Activated CD4-positive, alpha-beta T cell treated with anti-CD3 and anti-CD28 coated beads for 48 hours (primary cell): ENCODE measurements at places on chromosomes 12 and 14.

- peak; percentile 26 for DNase-seq
Observed at GRCh38 chr12:100267603-100268281, 765 bp downstream of the SCYL2 start.

GRCh38 chr14:76810953-76811400 lies 1.7 kb downstream of the ANGEL1 start:
- peak; percentile 15 for DNase-seq

DNA sequence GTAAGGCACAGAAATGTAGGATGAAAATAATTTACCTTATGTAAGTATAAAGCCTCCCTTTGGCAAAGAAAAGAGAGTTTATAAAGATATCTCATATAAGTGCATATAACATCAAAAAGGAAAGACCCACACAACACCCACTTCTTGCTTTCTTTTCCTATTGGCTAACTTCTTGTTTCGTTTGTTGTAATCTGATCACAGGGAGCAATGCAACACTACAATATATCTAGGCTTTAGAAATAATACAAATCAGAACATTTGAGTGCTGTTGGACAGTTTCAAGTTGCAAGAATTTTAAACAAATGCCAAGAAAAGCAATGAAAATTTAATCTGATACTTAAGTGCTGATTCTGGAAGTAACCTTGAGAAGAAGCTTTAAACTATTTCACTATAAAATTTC lies 1.3 kb downstream of the FGD6 start:
- no peak for DNase-seq

- DNase-seq = no peak
Observed at GRCh38 chr12:131505561-131505960, 205.3 kb upstream of the SFSWAP start.

DNA sequence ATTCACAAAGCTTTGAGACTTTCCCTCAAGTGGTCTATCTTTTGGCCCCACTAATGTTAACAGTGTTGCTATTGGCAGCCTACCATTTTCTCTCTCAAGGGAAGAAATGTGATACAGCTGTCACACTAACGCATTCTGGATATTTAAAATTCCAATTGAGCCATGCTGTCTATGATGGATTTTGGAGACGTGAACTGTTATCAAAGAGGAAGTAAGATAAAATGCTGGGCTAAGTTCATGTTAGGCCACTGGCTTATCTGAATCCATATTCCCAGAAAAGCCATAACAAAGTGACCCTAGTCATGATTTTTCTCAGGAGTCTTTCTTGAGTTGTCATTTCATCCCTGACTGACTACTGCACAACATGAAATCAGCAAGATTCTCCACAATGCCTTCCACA lies 200.2 kb downstream of the PHLDA1 start:
- DNase-seq = no peak

- DNase-seq = no peak
Observed at GRCh38 chr12:30913323-30913722, 13.2 kb upstream of the TSPAN11 start.

- DNase-seq = no peak
Observed at GRCh38 chr14:25508845-25509244, 458.9 kb upstream of the STXBP6 start.

DNA sequence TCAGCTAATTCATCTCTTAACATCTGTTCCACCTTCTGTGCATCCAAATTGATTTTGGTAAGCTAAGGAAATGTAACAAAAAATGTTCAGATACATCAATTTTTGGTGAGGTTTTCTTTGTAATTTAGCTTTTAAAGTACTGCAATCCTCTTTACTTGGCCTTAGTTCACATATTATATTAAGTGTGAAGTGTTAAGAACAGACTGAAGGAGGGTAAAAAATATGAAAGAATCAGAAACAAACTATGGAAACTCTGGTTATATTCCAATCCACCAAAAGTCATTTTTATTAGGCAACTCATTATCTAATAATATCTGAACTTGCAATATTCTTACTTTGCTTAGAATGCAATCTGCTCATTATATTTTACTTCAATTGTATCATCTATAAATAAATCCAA lies 49.1 kb downstream of the CEP290 start:
- no peak for DNase-seq

GRCh38 chr12:50032515-50032853 lies 7.2 kb upstream of the RACGAP1 start:
- no peak for DNase-seq

- DNase-seq = no peak
Observed at GRCh38 chr12:24134092-24134491, 184.6 kb upstream of the SOX5 start.

DNA sequence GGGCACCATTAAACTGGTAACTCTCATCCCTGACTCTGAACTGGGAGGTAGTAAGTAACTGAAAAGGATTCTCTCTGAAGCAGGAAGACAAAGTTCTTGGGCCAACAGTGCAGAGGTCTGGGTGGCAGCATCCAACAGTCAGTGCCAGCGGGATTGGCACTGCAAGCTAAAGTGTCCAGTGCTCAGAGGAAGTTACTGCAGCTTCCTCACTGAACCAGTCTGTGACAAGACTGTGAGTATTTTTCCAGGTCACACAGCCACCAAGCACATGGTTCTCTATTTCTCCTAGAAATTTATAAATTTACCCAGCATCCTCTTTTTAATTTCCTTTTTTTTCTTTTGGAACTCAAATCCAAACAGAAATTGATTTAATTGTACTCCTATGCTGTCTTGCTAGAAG lies 81.6 kb upstream of the FAR2 start:
- no peak for DNase-seq

- DNase-seq = no peak
Observed at GRCh38 chr14:59240356-59240755, 51.9 kb downstream of the DAAM1 start.

DNA sequence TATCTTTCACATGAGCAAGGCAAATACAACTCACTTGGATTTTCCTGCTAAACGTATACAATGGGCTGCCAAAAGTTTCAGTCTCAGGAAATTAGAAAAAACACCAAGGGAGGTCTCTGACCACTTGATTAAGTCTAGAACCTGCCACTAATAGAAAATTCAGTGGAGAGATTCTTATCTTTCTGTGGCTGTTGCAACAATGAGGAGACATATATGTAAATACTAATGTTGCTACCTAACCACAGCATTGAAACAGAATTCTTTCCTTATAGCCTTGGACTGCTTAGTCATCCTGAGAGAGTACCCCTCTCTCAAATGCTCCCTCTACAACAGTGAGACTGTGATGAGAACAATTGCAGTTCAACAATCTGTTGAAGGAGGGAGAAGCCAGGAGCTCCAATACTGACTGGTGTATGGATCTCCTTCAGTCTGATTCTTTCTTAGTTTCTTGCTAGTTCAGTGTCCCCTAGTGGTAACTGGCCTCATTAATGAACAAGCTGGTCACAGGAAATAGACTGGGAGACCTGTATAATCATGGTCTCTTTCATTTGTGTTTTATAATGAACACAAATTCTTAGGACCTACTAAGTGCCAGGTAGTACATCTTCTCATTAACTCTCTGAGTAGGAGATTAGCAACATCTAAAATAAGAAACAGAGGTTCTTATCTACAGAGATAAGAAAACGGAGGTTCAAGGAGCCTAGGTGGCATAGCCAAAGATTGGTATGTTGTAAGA lies 164.5 kb downstream of the SLC38A4 start:
- peak; percentile 7 for DNase-seq

GRCh38 chr12:111467092-111467856 lies 61.6 kb downstream of the SH2B3 start:
- DNase-seq = no peak

GRCh38 chr14:33475623-33476022 lies 475.3 kb downstream of the EGLN3 start:
- peak; percentile 21 for DNase-seq

- DNase-seq = peak; percentile 7
Observed at GRCh38 chr14:21309238-21309636, 29.4 kb downstream of the RPGRIP1 start.

DNA sequence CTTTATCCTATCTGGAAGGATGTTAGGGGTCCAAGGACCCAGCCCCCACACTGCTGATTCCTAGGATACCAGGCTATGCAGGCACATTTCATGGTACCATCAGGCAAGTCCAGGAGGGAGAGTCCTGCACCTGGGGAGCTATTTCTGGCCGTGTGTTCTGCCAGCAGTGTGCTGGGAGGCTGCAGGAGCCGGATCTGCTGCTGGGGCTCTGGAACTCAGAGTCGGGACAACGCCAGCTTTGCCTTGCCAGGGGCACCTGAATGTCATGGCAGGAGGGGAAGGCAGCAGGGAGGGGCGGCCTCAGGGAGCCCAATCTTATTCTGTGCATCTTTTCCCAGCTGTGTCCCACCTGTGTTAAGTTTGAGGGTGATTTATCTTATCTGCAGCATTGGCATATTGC lies 17.8 kb downstream of the SRRM4 start:
- no peak for DNase-seq

DNA sequence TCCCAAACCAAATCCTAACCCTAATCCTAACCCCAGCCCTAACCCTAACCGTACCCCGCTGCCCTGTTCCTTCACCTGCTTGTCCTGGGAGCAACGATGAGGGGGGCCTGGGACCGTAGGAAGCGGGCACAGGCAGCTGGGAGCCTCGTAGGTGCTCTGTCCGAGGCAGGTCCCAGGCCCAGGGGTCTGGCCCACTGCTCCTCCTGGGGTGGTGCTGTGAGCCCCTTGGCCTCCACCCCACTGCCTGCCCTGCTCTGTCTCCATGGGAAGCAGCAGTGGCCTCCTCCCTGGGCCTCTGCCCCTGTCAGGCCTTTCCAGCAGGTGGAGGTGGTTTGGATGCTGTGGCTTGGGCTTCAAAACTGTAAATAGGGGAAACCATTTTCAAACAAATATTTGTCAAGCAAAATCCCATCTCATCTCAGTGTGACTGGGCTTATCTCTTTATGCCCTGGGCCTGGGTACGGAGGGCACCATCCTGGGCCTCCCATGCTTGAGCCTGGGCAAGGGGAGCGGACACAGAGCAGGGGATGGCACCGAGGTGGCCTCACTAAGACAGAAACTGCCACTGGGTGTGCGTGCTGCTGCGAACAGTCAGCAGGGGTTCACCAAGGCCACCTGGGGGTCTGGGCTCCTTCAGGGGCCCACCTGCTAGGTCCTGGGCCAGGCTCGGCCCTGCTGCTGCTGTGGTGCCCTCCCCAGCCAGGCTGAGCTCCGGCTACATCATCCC lies 3.7 kb upstream of the BEGAIN start:
- DNase-seq = no peak

- DNase-seq = peak; percentile 66
Observed at GRCh38 chr14:74583689-74584434, 28.2 kb downstream of the LTBP2 start.

GRCh38 chr12:92603741-92604432 lies 98.9 kb upstream of the PLEKHG7 start:
- DNase-seq = peak; percentile 38

- DNase-seq = no peak
Observed at GRCh38 chr12:124248941-124249825, 45.7 kb upstream of the RFLNA start.

DNA sequence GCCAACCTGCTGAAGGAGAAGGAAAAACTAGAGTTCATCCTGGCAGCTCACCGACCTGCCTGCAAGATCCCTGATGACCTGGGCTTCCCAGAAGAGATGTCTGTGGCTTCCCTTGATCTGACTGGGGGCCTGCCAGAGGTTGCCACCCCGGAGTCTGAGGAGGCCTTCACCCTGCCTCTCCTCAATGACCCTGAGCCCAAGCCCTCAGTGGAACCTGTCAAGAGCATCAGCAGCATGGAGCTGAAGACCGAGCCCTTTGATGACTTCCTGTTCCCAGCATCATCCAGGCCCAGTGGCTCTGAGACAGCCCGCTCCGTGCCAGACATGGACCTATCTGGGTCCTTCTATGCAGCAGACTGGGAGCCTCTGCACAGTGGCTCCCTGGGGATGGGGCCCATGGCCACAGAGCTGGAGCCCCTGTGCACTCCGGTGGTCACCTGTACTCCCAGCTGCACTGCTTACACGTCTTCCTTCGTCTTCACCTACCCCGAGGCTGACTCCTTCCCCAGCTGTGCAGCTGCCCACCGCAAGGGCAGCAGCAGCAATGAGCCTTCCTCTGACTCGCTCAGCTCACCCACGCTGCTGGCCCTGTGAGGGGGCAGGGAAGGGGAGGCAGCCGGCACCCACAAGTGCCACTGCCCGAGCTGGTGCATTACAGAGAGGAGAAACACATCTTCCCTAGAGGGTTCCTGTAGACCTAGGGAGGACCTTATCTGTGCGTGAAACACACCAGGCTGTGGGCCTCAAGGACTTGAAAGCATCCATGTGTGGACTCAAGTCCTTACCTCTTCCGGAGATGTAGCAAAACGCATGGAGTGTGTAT lies 2.4 kb downstream of the FOS start:
- DNase-seq = no peak

GRCh38 chr12:27575762-27576118 lies 51.7 kb downstream of the PPFIBP1 start:
- DNase-seq = no peak

- DNase-seq = no peak
Observed at GRCh38 chr12:110930348-110931314, 10.3 kb upstream of the MYL2 start.

DNA sequence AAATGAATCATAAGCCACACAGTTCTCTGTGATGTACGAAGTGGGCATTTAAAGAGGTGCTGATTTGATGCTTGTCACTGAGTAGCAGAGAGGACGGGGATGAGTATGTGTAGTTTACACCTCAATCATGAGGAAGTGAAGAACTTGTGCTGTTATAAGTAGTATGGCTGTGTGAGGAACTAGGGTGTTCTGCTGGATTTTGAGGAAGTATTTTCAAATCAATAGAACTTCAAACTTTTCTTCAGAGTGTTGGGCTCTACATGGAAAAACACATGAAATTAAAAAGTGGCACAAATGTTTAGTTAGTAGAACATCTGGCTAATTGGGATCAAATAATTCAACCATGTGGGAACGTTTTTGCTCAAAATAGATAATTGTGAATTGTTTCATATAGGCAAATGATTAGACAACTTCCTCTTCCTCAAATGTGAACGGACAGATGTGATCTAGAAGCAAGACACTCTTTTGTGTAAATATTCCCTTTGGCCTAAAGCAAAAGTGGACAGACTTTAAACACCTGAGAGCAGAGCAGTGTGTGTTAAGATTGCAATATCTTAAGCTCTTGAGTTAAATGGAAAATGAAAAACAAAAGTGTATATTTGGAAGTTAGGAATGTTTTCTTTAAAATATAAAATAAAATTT lies 168.5 kb downstream of the NAV3 start:
- DNase-seq = no peak

- no peak for DNase-seq
Observed at GRCh38 chr14:51750542-51750941, 98.8 kb downstream of the FRMD6 start.

- DNase-seq = no peak
Observed at GRCh38 chr12:123264642-123265041, 7.0 kb downstream of the CDK2AP1 start.

DNA sequence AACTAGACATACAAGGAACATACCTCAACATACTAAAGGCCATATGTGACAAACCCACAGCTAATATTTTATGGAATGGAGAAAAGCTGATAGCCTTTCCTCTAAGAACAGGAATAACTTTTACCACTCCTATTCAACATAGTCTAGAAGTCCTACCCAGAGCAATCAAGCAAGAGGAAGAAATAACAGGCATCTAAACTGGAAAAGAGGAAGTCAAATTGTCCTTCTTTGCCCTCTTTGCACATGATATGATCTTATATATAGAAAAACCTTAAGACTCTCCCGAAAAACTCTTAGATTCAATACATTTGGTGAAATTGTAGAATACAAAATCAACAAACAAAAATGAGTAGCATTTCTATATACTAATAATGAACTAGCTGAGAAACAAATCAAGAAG lies 110.0 kb downstream of the ATP23 start:
- no peak for DNase-seq
